ENCODE measurements at places on chromosomes 7 and 10. TPM values are rescaled to one million over a fixed set of nuclear protein-coding genes. Genes with fewer than 3 reads are reported as not detected.

- DNase-seq = no peak
These were observed 286.3 kb upstream of the CDC14C start for GRCh38 chr7:48638041-48638440.

The MOGAT3 gene
- not detected for total RNA-seq

The LIPF gene
- total RNA-seq = not detected

DNA sequence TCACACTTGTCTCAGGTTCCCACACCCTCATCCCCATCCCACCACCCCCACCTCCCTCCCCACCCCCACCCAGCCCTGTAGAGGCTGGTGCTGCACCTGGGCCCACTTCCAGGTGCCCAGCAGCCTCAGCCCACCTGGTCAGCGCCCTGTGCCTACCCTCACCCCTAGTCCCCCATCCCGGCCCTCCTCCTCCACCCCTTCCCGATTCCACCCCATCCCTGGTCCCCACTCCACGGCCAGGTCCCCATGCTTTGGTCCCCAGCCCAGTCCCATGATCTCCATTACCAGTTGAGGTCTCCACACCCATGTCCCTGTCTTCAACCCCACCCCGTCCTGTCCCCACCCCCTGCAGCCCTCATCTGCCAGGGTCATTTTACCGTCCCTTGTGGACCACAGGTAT, 24.6 kb upstream of the CNPY1 start:
- DNase-seq = no peak

GRCh38 chr10:75058161-75058560, 53.3 kb upstream of the SAMD8 start:
- no peak for DNase-seq

- DNase-seq = peak; percentile 56
These were observed 100.9 kb upstream of the YAE1 start for GRCh38 chr7:39465055-39465929.

GRCh38 chr10:87090779-87091178, 3.9 kb downstream of the GLUD1 start:
- DNase-seq = no peak

- no peak for DNase-seq
These were observed 157.0 kb upstream of the SVIL start for GRCh38 chr10:29791773-29792172.

- no peak for DNase-seq
These were observed 24.5 kb downstream of the STEAP1 start for GRCh38 chr7:90178679-90179278.

The KDM7A gene
- total RNA-seq = 19.5 TPM

The CFAP46 gene
- total RNA-seq = not detected

DNA sequence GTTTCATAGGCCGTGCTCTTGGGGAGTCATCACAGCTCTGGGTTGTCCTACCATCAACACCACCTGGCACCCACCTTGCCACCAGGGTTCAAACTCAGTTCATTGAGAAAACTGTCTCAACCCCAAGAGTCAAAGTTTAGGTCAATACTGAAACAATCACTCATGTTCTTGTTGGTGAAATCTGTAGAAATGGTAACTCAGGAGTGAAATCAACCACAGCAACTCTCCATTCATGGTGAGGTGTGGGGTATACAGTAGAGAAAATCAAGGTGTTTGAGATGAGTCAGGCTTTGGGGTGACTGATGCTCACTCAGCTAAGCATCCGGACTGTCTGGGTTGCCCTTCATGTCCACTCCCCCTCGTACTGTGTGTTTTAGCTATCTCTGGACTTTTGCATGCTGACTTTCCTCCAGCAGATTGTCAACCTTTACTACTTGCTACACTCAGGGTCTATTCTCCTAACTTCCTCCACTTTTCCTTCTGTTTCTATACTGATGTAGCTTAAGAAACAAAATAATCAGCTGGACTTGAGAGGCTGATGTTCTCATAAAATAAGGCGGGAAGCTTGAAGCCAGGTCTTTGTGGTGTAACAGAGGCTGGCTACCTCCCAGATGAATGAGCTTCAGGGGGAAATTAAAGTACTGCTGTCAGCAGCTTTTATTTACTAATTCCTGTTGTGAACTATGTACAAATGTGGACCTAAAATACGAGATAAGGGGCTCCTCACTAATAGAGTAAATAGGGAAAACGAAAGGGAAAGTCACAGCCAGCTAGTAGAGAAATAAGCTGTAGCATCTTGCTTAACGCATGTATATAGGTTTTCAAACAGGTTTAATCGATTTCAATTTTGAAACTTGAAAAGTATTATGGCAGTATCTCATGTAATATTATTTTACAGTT, 173.6 kb upstream of the AKR1E2 start:
- no peak for DNase-seq

GRCh38 chr7:139854124-139854511, 25.1 kb downstream of the TBXAS1 start:
- DNase-seq = peak; percentile 50

GRCh38 chr10:62426086-62426485, 51.9 kb downstream of the ZNF365 start:
- no peak for DNase-seq

- no peak for DNase-seq
These were observed 26.9 kb downstream of the ZEB1 start for GRCh38 chr10:31345886-31346285.

DNA sequence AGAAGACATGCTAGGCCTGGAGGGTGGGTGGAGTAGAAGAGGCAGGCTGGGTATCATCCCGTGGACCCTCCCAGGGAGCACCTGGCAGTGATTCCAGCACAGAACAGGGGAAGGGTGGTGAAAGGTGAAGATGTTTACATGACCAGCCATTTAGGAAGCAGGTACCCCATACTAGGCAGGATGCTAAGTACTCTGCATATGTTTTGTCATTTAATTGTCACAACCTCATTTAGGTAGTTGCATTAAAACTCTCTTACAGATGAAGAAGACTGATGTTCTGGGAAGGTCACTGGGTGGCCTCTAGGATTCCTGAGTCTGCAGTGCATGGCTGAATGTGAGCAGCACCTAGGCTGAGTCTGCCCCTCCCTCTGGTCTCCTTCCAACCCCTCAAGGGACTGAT, 15.2 kb downstream of the ITPRIP start:
- DNase-seq = no peak

GRCh38 chr10:63554657-63555056, 33.5 kb downstream of the REEP3 start:
- DNase-seq = no peak

The SPACDR gene
- total RNA-seq = 1.0 TPM

DNA sequence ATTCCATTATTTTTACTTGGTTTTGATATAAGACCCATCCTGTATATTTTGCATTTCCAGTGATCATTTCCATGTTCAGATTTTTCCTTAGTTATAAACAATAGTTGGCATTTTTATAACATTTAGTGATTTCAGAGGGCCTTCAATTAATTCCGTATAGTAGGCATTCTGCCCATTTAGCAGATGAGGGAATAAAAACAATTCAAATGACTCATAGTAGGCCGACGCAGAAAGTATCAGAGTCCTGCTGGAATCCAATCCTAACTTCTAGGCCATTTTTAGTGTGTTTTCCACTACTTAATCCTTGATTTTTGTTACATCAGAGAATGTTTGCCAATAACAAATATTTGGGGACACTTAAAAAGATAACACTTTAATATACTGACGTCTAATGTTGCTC, 15.4 kb downstream of the RNF32 start:
- no peak for DNase-seq

DNA sequence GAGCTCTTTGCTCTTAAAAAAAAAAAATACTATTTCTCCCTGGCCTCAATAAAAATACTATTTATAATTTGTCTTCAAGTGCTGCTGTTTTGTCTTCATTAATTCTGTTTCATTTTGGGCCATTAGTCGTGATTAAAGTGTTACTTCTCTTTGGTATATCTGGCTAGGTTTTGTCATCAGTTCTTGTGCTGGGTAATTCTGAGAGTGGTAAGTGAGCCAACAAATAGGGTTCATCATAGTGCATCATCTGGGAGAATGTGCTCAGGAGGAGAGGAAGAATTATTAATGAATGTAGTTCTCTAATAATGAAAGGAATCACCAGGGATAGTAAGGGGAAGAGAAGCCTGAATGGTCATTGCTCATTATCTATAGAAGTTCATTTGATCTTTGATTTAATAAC, 70.0 kb downstream of the LCOR start:
- no peak for DNase-seq
